ENCODE measurements at places on chromosomes 2 and 18. TPM values are rescaled to one million over a fixed set of nuclear protein-coding genes. Genes with fewer than 3 reads are reported as not detected.

DNA sequence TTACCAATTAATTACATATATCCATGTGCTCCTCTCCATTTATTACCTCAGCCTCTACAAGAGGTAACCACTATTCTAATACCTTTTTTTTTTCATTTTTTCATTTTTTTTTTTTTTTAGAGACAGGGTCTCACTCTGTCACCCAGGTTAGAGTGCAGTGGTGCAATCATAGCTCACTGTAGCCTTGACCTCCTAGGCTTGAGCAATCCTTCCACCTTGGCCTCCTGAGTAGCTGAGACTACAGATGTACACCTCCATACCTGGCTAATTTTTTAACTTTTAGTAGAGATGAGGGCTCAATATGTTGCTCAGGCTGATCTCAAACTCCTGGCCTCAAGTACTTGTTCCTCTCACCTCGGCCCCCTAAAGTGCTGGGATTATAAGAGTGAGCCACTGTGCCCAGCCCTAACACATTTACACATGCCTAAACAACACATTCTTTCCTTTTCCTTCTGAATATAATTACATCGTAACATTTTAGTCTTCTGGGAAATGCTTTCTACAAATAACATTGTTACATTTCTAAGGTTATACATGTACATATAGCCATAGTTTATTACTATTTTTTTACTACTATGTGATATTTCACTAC, 10.5 kb downstream of the PPIL3 start:
- ATAC-seq = no peak

DNA sequence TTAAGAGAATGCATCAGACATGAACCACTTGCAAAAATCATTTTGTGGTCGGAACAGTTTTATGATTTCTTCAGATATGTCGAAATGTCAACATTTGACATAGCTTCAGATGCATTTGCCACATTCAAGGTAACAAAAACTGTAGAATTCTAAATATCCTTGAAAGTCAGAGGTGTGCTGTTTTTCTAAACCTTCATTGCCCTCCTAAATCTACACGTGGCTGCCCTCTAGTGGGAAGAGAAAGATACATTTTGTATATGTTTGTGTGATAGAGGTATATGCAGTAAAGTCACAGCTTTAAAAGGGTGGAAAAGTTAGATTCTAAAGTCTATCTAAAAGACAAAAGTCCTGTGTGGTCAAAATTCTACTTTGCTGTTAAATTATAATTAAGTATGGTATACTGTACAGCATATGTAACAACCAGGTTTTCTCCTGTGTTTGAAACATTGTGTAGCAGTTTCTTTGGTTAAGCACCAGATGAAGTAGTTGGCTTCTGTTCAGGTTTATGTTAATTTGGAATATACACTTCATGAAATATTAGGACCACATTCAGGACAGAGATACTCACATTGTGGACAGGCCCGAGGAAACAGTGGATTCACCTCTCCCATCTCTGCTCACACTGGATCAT, 65.9 kb upstream of the ITM2C start:
- ATAC-seq = no peak

HTR2B gene
- 16.3 TPM for total RNA-seq

DNA sequence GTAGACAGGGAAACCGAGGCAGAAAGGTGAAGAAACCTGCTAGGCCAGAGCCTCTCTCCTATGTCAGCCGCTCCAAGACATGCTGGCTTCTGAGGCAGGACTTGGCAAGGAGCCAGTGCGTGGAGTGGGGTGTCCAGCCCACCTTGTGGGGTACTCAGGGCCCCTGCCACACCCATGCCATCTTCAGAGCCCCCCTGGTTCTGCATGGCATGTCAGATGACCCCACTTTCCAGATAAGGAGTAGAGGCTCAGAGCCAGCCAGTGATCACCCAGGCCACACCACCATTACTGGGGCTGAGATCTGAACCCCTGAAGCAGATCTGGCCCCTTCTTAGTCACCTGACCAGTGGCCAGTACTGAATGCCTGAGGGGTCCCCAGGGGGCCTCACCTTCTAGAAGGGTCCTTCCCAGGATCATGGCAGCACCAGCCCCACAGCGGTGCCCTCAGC, 14.7 kb downstream of the CROCC2 start:
- no peak for ATAC-seq

IL1R2 gene
- total RNA-seq = 6.1 TPM

- no peak for ATAC-seq
Measured at GRCh38 chr2:195330513-195330956, 326.5 kb upstream of the SLC39A10 start.

CCBE1 gene
- 5.1 TPM for total RNA-seq

CHRND gene
- total RNA-seq = not detected

- no peak for ATAC-seq
Measured at GRCh38 chr18:12369211-12369610, 7.8 kb downstream of the AFG3L2 start.

All from gastroesophageal sphincter (tissue), 4 donors.